Posterior vena cava (tissue), 2 donors: ENCODE measurements at places on chromosomes 2 and 18. TPM values are rescaled to one million over a fixed set of nuclear protein-coding genes. Genes with fewer than 3 reads are reported as not detected.
A peak's percentile ranks its signal among the peaks of the same experiment; 100 is the strongest.

- no peak for DNase-seq
Observed at GRCh38 chr18:75363446-75364225, 63.9 kb downstream of the SMIM21 start.

The KDM3A gene
- total RNA-seq = 46.0 TPM

GRCh38 chr2:24816884-24817283 lies 23.7 kb downstream of the CENPO start:
- DNase-seq = no peak

The ROCK1 gene
- total RNA-seq = 114 TPM

- no peak for DNase-seq
Observed at GRCh38 chr2:98601532-98602132, 6.7 kb downstream of the COA5 start.

DNA sequence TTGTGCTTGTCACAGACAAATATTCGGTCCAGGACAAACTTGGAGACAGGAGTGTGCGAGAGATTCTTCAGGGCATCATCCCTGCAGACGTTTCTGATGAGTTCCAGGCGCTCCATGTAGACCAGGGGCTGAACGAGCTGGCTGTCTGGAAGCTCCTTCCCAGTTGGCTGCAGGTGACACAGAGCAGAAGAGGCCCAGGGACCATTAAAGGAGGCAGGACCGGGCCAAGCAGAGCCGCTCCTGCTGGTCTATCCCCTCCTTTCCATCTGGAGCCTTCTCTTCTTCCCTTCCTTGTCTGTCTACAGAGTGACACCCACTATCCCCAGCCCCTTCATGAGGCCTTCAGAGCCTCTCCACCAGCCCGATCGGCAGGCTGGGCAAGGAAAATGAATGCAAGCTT lies 19.5 kb downstream of the CHST10 start:
- no peak for DNase-seq

DNA sequence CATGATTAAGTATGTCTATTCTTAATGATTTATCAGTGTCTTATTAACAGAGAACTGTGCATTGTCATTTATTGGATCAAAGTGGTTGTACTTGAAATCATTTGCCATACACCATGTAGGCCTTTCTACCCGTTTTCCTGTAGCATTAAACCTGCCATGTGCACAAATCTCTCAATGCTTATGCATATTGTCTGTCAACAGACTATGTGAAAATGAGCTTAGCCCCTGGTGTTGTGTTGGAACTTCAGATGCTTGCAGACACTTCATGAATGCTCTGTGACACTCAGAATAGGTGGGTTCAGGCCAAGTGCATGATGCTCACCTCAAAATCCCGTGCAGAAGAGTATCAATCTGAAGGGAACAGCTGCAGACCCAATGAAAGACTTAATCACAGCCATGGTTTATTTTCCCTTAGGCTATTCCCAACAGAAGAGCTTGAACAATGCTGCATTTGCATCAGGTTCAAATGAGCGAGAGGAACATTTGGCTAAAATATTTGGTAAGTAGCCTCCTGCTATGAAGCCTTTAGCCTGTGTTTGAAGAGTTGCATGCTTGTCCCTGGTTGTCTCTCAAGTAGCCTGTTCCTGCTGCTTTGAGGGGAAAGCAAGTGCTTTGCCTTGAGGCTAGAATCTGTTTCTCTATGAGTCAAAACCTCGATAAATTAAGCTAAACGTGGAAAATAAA lies 6.1 kb downstream of the C2orf92 start:
- DNase-seq = no peak

The CD8A gene
- total RNA-seq = 1.3 TPM

The HOXD13 gene
- total RNA-seq = not detected

DNA sequence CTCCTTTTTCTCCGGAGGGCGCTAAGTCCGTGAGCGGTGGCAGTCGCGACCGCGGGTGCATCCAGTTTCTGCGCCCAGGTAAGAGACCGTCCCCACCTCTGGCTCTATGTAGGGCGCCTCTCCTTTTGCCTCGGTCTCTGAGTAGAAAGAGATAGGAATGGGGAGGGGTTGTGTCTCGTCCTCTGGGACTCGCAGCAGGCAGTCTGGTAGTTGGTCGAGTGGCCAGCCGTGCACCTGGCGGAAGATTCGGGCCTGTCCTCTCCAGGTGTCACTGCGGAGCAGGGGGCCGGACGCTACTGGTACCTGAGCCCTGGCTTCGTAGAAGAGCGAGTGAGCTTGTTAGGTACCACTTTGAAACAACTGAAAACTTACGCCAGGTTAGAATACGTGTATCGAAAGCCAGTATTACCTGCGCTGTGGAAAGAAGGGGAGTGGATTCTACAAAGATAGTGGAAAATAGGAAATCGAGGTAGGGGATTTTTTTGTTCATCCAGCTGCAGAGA lies 403 bp downstream of the MAP2 start:
- DNase-seq = peak; percentile 76

GRCh38 chr2:136238286-136239078 lies 120.5 kb upstream of the CXCR4 start:
- DNase-seq = no peak

- DNase-seq = no peak
Observed at GRCh38 chr2:8310557-8311455, 371.1 kb upstream of the ID2 start.

The FTCDNL1 gene
- 1.6 TPM for total RNA-seq

The RAB6D gene
- total RNA-seq = 0.19 TPM

DNA sequence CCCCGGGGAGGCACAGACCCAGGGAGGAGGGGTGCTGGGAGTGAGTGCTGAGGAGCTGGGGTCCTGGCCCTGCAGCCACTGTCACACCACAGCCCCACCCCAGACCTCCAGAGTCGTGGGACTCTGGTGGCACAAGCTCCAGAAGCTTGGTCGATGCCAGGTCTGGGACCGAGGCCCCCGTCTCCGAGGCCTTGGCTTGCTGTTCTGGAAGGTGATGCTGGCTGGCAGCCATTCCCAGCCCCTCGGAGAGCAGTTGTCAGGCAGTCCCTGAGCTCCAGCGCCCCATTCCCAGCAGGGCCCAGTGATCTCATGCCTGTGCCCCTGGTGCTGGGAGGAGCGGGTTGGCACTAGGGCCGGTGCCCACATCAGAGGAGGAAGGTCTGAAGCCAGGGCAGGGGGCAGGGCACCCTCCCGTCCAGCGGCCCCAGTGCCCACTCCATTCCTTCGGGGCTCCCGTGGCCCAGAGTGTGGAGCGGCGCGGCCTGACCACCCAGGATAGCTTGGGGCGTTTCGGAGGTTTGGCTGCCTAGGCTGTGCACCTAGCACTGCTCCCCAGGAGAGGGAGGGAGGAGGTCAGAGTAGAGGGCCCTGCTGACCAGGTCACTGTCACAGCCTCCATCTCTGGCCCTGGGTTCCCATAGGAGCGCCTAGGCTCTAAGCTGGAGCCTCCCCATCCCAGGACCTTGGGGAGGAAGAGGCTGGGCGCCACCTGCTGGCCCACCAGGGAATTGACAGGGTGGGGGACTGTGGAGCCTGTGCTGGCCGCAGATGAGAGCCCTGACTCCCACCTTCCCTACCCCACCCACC lies 16.8 kb upstream of the ALPI start:
- DNase-seq = peak; percentile 85

The TEX44 gene
- total RNA-seq = not detected

The MRPS5 gene
- 33.7 TPM for total RNA-seq

GRCh38 chr2:71422786-71423185 lies 30.6 kb upstream of the DYSF start:
- no peak for DNase-seq

The ZSCAN30 gene
- 12.8 TPM for total RNA-seq

The KCNG2 gene
- 0.38 TPM for total RNA-seq

DNA sequence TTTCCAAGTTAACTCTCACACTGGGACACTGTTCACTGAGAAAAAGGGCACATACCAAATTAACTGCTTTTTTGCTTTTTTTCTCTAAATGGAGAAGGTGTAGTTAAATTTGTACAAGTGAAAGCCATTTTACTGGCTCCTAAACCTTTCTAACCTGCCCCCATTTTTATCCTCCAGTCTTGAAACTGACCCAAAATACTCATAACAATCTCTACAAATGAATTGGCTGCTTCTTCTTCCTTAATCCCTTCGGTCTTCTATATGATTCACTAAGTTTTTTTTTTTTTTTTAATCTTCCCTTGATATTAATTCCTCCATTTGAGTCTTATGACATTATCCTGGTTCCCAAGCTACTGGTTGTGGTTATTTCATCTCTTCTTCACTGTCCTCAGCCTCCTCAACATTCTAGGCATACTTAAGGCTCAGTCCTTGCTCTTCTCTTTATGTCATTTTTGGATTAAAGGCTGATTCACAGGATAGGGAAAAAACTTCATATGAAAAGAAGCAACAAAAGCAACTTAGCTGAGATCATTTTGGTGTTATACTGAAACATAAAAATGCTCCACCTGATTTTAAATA lies 19.8 kb downstream of the ORC2 start:
- no peak for DNase-seq

- DNase-seq = no peak
Observed at GRCh38 chr2:55415300-55415699, 4.4 kb downstream of the CCDC88A start.

The IL36G gene
- total RNA-seq = not detected

DNA sequence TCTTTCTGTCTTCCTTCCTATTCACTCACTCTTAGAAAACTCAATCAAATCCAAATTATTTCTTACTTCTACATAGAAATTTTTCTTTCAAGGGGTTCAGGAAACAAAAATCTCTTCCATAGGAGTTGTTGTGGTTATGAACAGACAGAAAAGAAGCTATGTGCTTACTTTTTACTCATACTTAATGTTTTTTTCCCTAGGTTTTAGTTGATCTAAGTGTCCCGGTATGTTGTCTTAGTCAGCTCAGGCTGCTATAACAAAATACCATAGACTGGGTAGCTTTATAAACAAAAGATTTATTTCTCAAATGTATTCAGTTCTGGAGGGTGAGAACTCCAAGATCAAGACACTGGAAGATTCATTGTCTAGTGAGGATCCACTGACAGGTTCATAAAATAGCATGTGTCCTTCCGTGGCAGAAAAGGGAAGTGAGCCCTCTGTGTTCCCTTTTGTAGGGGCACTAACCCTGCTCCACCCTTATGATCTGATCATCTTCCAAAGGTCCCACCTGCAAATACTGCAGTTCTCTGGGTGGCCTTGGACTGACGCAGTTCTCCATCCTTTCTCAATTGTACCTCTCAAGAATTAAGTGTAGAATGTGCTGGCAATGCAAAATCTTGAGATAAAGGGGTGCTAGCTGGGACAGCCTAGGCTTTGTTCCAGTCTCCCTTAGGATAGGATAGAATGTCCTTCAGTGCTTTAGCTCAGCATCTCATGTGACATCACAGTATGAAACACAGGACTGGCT lies 14.4 kb upstream of the VRK2 start:
- no peak for DNase-seq

DNA sequence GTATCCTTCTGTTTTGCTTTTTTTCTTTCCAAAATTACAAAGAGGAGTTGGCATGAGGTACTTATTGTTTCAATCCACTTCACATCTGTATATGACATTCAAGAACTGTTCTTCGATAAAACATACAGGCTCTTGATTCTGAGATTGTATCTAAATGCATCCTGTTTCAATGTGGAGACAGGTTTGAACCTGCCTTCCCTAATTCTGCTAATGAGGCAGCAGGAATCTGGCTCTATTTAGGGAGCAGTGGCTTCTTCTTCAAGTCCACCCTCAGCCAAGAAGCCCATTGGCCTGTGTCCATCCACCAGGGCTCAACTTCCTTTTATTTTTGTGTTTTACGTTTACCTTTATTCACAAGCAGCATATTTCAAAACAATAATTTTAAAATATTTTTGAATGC lies 84.8 kb upstream of the PIK3C3 start:
- no peak for DNase-seq

The VWC2L gene
- 0.10 TPM for total RNA-seq

The TFCP2L1 gene
- total RNA-seq = 0.29 TPM

GRCh38 chr2:196130039-196130825 lies 41.1 kb downstream of the STK17B start:
- DNase-seq = no peak

The CCDC74A gene
- total RNA-seq = 4.4 TPM

The ICOS gene
- total RNA-seq = 0.14 TPM

GRCh38 chr2:86372133-86372532 lies 34.7 kb upstream of the REEP1 start:
- DNase-seq = no peak

- DNase-seq = no peak
Observed at GRCh38 chr18:27214831-27215230, 29.7 kb upstream of the CHST9 start.

GRCh38 chr18:12309683-12310198 lies 1.7 kb downstream of the TUBB6 start:
- no peak for DNase-seq

- no peak for DNase-seq
Observed at GRCh38 chr2:167940734-167941507, 306.5 kb downstream of the STK39 start.

- DNase-seq = no peak
Observed at GRCh38 chr18:57705832-57706595, 84.4 kb upstream of the NARS1 start.

DNA sequence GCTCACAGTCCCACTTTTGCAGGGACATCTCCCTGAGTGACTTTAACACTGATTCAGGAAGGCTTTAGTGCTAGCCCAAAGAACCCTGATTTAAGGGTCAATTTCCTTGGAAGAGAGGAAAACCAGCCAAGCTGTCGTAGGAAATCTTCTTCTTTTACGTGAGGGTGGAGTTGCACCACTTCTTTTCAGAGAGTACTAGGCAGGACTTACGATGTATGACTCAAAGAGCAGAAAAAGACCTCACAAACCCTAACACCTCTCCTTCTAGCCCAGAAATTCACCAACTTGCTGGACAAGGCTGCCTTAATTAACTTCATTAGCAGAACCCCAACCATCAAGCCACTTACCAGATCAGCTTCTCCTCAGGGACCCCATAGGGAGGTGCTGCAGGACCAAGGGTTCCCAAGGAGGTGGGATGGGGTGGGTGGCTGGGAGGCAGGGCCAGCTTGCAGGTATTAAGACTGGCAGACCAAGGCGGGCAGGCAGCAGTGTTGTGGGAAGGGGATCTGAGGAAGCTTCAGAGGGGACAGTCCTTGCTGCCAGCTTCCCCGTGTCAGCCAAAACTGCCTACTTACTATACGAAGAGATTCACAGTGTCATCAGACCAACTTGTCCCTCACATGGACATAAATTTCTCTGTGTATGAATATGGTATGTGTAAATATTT lies 6.7 kb downstream of the SERPINB2 start:
- DNase-seq = no peak

The ZSWIM2 gene
- total RNA-seq = not detected

The SP3 gene
- total RNA-seq = 73.6 TPM

The FN1 gene
- total RNA-seq = 2,588 TPM

DNA sequence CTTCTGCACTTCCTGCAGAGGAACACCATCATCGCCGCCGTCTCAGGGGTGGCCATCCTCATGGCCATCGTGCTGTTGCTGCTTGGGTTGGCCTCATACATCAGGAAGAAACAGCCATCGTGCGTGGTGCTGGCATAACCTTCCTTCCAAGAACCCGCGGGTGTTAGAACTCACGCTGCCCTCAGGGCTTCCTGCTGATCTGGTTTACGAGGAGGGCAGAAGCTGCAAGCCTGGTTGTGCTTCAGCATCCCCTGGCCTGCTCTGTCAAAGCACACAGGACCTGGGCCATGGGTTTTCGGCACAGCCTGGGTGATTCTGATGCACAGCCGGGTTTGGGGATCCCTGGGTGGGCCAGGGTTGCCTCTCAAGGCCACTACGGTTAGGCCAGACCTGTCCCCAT lies 12.2 kb upstream of the ZAP70 start:
- DNase-seq = no peak
